Activated T-cell treated with anti-CD3 and anti-CD28 coated beads, Interleukin-2, amount 50 U/mL, for 4 hours (primary cell): ENCODE measurements at places on chromosomes 6 and 20. TPM values are rescaled to one million over a fixed set of nuclear protein-coding genes. Genes with fewer than 3 reads are reported as not detected.

The CST2 gene
- not detected for total RNA-seq

- DNase-seq: no peak
Measured at GRCh38 chr20:25277051-25277801, 29.3 kb downstream of the PYGB start.

DNA sequence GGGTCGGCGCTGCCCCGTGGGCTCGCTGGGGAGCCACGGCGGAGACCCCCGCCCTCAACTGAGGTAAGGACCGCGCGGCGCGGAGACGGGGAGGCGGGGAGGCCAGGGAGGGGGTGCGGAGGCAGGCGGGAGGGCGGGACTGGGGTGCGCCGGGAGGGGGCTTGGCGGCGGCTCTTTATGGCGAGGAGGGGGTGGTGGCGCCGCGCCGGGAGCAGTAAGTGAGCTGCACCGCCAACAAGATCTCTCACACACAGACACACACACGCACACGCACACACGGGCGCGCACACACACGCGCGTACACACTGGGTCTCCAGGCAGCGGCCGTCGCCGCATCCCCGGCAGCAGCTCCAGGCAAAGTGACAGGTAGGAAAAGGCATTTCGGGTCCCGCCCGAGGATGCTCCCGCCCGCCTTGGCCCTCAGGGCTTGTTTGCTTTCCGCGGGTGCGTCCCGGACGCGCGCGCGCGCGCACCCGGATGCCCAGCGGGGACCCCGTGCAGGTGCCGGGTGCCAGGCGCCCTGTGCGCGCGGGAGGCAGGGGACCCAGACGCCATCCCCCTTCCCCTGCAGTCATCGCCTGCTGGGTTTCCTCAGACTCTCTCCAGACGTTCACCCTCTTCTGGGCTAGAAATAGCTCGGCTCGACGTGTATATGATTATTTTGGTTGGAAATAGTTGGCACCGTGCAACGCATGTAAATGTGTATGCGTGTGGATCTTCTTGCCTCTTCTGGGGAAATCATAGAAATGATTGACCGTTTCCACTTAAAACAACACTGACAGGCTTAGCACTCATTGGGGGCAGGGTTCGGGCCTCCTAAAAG lies at the start of gene PLCB4:
TSS of gene PLCB4 (plus strand) at position 247 of the 823 bp plus-strand sequence. CDS start 238,728 bp downstream, outside the sequence.
- DNase-seq: no peak

DNA sequence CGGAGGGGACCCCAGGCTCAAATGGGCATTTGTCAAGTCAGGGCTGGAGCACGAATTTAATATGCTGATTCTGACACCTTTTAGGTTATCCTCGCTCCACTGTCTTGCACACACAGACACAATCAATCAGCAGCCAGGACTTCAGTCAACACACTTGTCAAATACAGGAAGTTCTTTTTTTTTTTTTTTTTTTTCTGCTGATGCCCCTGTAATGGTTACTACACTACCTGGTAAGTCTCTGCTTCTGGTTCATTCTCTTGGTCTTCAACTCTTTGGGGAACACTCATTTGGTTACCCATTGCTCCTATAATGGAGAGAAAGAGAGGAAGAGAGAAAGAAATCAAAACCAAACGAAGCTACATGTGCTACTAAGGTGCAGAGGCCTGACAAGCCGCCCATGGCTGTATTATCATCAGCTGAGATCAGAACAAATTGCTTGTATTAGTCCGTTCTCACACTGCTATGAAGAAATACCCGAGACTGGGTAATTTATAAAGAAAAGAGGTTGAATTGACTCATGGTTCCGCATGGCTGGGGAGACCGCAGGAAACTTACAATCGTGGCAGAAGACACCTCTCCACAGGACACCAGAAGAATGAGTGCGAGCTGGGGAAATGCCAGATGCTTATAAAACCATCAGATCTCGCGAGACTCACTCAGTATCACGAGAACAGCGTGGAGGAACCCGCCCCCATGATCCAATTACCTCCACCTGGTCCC lies 11.8 kb downstream of the BCAS1 start:
- no peak for DNase-seq

The GJA1 gene
- 0.65 TPM for total RNA-seq

- DNase-seq: no peak
Measured at GRCh38 chr6:100266494-100267401, 198.0 kb downstream of the SIM1 start.

The UFL1 gene
- total RNA-seq: 16.2 TPM

- no peak for DNase-seq
Measured at GRCh38 chr20:57431539-57431835, 40.3 kb downstream of the RBM38 start.

- no peak for DNase-seq
Measured at GRCh38 chr6:147949981-147950622, 392.5 kb upstream of the SASH1 start.

The DCBLD1 gene
- total RNA-seq: 1.9 TPM

- no peak for DNase-seq
Measured at GRCh38 chr20:8132484-8133309, 631 bp downstream of the PLCB1 start.

- no peak for DNase-seq
Measured at GRCh38 chr6:98797217-98797994, 37.0 kb upstream of the POU3F2 start.

DNA sequence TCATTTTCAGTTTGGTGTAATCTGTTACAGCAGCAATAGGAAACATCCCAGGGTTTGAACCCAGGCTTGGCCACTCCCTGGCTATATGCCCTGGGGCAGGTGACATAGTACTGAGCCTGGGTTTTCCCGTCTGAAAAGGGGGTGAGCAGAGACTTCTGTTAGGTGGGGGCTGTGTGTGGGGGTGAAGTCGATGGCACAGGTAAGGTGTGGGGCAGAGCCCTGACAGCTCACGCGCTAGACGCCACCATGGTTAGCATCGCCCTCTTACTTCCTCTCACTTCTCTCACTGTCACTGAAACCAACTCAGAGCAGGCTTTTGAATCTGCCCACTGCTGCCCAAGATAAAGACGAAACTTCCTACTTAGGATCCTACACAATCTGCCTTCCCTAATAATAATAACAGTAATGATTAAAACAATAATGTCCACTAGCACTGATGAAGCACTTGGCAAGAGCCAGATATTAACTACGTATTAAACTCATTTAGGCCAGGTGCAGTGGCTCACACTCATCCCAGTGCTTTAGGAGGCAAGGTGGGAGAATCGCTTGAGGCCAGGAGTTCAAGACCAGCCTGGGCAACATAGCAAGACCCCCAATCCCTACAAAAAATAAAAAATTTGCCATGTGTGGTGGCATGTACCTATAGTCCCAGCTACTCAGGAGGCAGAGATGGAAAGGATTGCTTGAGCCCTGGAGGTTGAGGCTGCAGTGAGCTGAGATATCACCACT lies 117.9 kb upstream of the PTPN1 start:
- DNase-seq: no peak

The MACROD2 gene
- not detected for total RNA-seq

GRCh38 chr6:7048894-7049293 lies 58.9 kb upstream of the RREB1 start:
- DNase-seq: no peak

GRCh38 chr20:17436664-17437063 lies 94.5 kb downstream of the BFSP1 start:
- DNase-seq: no peak

- DNase-seq: no peak
Measured at GRCh38 chr20:32332614-32333013, 25.5 kb upstream of the ASXL1 start.

The WFDC2 gene
- total RNA-seq: 0.76 TPM

- peak; percentile 84 for DNase-seq
Measured at GRCh38 chr20:57398231-57398821, 7.1 kb downstream of the RBM38 start.

- no peak for DNase-seq
Measured at GRCh38 chr6:162899148-162899547, 171.4 kb downstream of the PACRG start.

GRCh38 chr6:30554404-30554803 lies 1.9 kb downstream of the GNL1 start:
- no peak for DNase-seq

- no peak for DNase-seq
Measured at GRCh38 chr6:3819161-3820110, 29.7 kb upstream of the FAM50B start.

- no peak for DNase-seq
Measured at GRCh38 chr6:22029171-22029570, 267.7 kb downstream of the PRL start.

GRCh38 chr20:39291301-39291700 lies 329.2 kb downstream of the DHX35 start:
- DNase-seq: no peak

The PDYN gene
- not detected for total RNA-seq

DNA sequence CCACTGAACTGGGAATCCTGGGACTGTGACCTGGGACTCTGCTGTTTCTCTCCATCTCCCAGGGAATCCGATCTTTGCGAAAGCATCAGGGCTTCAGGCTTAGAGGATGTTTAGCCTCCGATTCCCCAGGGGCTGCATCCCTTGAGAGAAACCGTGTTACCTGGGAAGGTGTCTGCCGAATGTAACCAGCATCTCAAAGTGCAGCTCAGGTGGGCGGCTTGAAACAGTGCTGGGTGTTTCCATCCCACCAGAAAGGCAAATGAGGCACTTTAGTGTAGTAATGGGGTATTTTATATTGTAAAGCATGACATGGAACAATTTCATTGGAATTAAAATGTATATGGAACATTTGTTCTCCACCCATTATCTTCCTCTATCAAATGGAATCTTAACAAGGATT lies 15.2 kb downstream of the CDH4 start:
- no peak for DNase-seq

The RIMS4 gene
- total RNA-seq: 0.15 TPM

GRCh38 chr6:17504005-17504404 lies 96.1 kb upstream of the FAM8A1 start:
- DNase-seq: no peak

GRCh38 chr6:99522531-99522930 lies 7.3 kb upstream of the USP45 start:
- DNase-seq: no peak

DNA sequence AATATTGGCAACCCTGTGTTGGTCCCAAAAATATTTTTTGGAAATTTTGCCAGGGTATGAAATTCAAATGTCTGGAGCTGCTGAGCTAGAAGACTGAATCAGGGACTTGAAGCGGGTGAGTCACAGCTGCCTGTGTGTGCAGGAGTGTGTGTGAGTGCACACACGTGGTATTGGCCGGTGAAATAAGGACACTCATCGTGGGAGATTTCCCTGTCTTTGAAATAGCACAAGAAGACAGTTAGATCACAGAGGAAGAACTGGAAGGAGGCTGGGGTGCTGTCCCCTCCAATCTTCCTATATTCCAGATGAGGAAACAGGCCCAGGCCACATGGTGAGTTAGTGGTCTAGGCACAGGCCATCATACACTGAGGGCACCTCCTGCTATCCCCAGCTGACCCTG lies 123.8 kb upstream of the MLN start:
- no peak for DNase-seq

DNA sequence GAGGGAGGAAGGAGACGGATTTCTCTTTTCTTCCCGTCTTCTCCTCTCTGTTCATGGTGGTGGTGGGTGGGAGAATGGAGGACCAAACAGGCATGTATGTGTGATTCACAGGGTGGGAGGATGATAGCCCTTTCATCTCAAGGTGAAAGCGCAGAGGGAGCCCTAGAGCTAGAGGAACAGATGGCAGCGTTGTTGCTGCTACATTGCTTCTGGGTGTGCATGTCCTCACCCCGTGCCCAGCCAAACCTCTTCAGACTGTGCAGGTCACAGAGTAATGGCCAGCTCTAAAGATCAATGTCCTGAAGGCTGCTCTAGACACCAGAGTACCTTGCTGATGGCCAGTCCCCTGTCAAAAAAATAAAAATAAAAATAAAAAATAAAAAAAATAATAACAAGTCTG lies 301.8 kb downstream of the TBC1D7 start:
- no peak for DNase-seq

The CD40 gene
- total RNA-seq: 7.6 TPM

The PRSS35 gene
- total RNA-seq: not detected

GRCh38 chr20:62791301-62792181 lies 4.7 kb upstream of the MRGBP start:
- peak; percentile 70 for DNase-seq

GRCh38 chr6:146240322-146240721 lies 211.5 kb downstream of the GRM1 start:
- no peak for DNase-seq

- DNase-seq: no peak
Measured at GRCh38 chr6:157107915-157108651, 215.2 kb downstream of the TMEM242 start.

DNA sequence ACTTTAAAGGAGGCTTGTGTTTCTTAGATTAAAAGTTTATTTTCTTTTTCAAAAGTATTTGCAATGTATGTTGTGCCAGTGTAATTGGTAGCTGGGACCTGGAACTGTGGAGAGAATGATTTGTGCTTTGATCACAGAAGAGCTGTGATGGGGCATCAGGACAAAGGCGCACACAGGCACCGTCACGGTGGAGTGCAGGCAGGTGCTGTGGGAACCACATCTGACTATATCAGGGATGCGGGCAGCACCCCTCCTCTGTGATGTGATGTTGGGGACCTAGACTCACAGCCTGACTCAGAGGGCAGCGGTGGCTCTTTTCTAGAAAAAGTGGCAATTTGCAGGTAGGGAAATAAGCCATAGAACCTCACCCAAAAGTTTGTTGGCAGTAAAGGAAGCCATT lies 34.5 kb downstream of the SYTL3 start:
- no peak for DNase-seq

GRCh38 chr6:130843575-130844320 lies 16.5 kb downstream of the SMLR1 start:
- no peak for DNase-seq

The SLC12A5 gene
- not detected for total RNA-seq

GRCh38 chr6:144335914-144336313 lies 50.8 kb downstream of the UTRN start:
- no peak for DNase-seq

- DNase-seq: no peak
Measured at GRCh38 chr6:155872961-155873360, 417.3 kb upstream of the NOX3 start.

DNA sequence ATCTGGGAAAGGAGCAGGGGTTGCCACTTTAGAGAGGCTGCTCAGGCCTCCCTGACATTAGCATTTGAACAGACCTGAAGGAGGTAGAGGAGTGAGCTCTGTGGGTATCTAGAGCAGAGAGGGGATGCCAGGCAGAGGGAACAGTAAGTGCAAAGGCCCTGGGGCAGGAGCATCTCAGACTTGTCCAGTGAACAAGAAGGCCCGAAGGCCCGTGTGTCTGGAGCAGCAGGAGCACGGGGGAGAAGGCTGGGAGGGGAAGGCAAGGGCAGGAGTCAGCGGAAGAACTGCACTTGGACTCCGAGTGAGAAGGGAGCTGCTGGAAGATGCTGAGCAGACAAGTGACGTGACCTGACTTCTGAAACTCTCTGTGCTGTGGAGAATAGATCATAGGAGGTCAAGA lies 15.4 kb downstream of the ETV7 start:
- no peak for DNase-seq

- DNase-seq: no peak
Measured at GRCh38 chr20:52172392-52173047, 19.1 kb downstream of the ZFP64 start.

The GSTA1 gene
- not detected for total RNA-seq

DNA sequence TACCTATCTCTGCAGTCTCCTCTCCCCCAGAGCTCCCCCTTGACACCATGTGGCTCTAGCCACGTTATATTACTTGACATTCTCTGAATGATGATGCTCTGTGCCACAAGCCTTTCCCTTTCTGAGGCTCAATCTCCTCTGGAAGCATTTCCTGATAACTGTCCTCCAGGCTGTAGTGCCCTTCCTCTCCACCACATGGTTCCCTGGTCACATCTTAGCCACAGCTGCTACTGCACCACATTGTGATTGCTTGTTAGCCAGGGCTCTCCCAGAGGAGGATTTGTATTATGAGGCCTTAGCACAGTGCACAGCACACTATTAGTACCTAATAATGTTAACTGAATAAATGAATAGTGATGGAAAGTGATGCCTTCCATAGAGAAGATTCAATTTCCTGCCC lies 63.9 kb upstream of the RCAN2 start:
- DNase-seq: no peak
